SW 1271 (cell line): ENCODE measurements at places on chromosomes 6 and 20.

- DNase-seq = no peak
Measured at GRCh38 chr6:111701146-111701545, 95.5 kb upstream of the TRAF3IP2 start.

GRCh38 chr6:125748406-125749172 is 843 bp upstream of the HEY2 start:
- no peak for DNase-seq

DNA sequence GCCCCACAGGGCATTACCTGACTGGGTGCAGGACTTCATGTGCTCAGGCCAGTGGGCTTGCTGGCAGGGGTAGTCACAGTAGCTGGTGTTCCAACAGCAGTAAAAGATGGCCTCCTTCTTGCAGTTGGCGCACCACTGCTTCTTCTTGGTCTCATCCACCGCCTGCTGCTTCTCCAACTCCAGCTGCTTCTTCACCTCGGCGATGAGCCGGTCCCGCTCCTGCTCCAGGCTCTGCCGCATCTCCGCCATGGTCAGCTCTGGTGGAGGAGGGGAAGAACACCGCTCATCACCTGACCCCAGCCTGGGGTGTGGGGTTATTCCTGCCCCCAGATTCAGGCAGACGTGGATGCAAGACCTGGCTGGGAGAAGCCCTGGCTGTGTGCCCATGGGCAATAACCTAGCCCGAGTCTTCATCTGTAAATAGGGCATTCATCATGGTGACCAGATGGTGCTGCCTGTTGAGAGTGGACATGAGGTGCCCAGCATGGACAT is 132.2 kb downstream of the ZMYND8 start:
- no peak for DNase-seq

DNA sequence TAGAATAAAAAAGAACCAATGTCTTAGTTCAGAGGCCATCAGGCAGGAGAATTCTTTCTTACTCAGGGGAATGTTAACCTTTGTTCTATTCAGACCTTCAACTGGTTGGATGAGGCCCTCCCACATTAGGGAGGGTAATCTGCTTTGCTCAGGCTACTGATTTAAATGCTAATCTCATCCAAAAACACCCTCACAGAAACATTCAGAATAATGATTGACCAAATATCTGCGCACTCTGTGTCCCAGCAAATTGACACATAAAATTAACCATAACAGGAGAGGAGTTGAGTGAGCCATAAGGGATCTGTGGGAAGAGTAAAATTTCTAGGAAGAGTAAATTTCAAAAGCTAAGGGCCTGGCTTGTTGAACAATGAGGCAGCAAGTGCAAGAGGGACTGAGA is 234.0 kb upstream of the PLCB4 start:
- no peak for DNase-seq

DNA sequence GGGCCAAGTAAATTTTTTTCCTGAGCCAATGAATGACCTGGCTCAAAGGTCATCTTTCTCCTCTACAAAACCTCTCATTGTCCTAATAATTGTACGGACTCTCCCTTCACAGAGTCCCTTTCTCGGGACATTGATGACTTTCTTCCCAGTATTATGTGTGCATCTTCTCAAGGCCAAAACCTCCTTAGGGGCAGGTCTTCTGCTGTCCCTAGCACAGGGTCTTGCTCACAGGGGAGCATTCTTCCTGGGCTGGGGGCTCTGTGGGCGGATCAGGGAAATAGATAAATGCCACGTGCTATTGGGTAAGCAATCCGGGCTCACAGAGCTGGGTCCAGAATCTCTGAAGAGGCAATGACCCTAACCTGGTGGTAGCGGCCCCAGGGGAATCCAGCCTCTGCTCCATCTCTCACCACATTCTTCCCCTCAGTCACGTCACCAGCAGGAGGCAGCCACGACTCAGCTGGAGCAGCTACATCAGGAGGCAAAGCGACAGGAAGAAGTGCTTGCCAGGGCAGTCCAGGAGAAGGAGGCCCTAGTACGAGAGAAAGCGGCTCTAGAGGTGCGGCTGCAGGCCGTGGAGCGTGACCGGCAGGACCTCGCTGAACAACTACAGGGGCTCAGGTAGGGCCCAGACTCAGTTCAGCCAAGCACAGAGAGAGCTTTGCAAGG is 23.5 kb downstream of the CEP250 start:
- no peak for DNase-seq

GRCh38 chr6:24864343-24864742 is 65.6 kb upstream of the ARMH2 start:
- DNase-seq = no peak

DNA sequence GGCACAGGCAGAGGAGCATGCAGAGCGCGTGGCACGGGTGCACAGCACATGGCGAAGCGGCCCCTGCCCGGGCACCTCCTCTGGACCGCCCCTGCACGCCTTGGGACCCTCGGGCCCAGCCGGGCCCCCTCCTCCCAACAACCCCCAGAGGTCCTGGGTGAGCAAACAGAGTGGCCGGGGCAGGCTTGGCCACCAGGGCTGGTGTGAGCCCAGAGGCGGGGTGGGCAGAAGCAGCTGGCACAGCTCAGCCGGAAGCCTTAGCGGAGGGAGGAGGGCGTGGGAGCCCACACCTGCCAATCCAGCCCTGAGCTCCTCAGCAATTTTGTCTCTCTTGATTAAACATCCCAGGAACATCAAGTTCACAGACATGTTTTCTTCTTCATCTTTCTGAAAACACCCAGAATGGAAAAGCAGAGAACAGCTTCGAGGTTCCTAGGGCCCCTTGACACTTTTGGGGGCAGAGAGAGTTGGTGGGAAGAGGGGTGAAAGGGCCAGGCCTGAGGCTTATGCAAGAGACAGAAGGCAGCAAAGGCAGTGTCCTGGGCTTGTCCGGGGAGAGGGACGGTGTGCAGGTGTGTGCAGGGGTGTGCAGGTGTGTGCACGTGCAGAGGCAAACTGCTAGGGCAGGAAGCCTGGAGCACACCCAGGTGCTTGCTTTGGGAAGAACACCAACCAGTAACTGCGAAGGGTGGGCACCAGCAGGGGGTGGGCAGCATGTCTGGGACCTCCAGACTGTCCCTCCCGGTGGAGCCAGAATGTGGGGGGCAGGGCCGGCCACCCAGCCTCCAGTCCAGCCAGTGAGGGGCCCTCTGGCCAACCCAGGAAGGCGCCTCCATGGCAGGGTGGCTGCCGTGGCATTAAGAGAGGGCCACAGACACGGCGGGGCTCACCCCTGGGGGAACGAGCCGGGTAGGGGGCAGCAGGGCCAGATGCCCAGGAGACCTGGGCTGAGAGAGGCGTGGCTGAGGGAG is 4.8 kb downstream of the HRH3 start:
- DNase-seq = no peak

GRCh38 chr6:77686931-77687330 is 34.1 kb downstream of the MEI4 start:
- no peak for DNase-seq

GRCh38 chr6:154757352-154758050 is 24.3 kb downstream of the SCAF8 start:
- no peak for DNase-seq

- no peak for DNase-seq
Measured at GRCh38 chr20:34689486-34689885, 12.6 kb upstream of the PIGU start.

GRCh38 chr6:154738551-154738961 is 5.3 kb downstream of the SCAF8 start:
- DNase-seq = no peak

DNA sequence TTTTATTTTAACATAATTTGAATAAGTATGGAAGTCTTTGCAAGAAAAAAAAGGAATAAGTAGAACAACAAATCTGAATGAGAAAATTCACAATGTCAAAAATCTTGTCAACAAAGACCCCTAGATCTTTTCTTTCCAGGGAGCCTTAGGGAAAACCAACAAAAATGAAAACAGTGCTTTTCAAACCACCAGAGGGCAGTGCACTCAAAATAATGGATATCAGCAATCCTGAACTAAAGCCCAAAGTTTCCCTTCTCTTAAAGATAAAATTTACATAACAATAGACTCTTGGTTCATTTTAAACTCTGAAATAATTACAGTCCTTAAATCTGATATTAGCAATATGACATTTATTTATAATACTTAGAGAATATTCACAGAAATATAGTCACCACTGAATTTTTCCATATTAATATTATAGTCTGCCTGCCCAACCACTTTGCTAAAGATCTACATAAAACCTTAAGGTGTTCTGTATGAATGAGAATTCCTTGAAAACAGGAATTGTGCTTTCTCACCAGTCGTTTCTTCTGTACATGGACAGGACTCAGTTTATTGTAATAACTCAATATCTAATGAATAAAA is 105.3 kb upstream of the BMP5 start:
- DNase-seq = no peak

GRCh38 chr6:142296975-142297604 is 4.7 kb upstream of the ADGRG6 start:
- DNase-seq = no peak

DNA sequence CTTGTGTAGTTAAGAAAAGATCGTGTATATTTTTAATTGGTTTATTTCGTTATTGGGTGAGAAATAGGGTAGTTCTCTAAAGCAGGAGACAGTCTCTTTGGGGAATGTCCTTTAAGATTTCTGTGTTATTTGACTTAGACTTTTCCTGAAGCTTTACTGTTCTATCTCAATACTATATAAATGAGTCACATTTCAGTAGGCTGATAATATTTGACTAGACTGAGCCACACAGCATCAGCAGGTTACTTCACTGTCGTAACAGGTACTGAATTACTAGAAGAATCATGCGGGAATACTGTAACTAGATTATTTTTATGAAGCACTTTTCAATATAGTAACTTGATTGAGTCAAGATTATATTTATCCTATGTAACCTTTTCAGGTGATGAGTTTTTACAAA is 1.4 kb downstream of the SMAP1 start:
- no peak for DNase-seq

- DNase-seq = no peak
Measured at GRCh38 chr6:150744522-150745260, 120.8 kb upstream of the MTHFD1L start.

- no peak for DNase-seq
Measured at GRCh38 chr6:126367849-126368248, 27.9 kb downstream of the CENPW start.

DNA sequence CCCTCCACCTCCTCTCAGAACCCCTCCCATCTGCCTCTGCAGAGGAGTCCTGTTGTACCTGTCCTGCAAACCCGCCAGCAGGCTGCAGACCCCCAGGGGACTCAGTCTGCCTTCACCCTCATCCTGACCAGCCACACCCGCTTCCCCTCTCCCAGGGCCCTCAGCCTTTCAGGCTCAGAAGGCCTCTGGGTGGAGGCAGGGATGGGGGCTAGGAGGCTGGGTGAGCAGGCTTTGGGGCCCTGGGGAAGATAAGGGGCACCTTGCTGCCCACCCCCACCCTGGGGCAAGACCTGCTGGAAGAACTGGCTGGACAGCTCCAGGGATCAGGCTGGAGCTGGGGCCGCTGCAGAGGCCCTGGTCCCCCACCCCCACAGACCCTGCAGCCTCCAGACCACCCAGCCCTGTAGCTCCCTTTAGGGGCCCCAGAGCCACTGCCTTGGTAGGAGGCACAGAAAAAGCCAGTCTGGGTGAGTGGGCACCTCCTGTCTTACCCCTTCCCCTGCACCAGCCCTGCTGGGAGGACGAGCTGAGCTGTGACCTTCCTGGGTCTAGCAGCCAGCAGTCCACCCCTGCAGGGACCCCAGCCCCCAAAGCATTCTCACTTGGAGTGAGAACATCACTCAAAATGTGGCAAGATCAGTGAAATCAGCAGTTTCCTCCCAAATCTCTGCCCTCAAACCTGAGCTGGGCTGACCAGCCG is 5.2 kb downstream of the TEAD3 start:
- DNase-seq = no peak

GRCh38 chr6:151110576-151110905 is 129.2 kb upstream of the AKAP12 start:
- no peak for DNase-seq

- DNase-seq = no peak
Measured at GRCh38 chr6:16947375-16948015, 154.4 kb upstream of the STMND1 start.

GRCh38 chr20:56195946-56196345 is 52.6 kb upstream of the MC3R start:
- no peak for DNase-seq
